ENCODE measurements at places on chromosomes 7 and 10.

GRCh38 chr10:71031026-71031425 lies 142.7 kb upstream of the PCBD1 start:
- no peak for DNase-seq

DNA sequence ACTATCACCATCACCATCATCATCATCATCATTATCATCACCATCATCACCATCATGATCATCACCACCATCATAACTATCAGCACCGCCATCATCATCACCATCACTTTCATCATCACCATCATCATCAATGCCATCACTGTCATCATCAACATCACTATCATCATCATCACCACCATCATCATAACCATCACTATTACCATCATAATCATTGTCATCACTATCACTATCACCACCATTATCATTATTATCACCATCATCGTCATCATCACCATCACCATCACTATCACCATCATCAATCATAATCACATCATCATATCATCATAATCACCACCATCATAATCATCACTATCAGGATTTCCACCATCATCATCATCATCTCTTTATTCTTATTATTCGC lies 20.6 kb downstream of the INSIG1 start:
- DNase-seq: no peak

DNA sequence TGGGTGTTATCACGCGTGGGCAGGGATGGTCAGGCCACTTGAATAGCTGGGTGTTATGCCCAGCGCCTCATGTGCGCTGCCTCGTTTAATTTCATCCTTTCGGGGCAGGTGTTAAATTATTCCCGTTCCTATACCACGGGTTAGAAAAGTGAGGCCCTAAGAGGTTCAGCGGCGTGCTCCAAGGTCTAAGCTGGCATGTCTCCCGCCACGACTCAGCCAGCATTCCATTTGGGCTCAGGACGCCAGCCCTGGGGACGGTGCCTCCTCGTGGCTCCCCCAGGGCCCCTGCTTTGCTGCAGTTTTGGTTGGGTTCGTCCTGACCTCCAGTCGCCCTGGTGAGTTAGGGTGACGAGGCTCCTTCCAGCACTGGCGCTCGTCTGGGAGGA lies 124.5 kb downstream of the TRRAP start:
- no peak for DNase-seq

DNA sequence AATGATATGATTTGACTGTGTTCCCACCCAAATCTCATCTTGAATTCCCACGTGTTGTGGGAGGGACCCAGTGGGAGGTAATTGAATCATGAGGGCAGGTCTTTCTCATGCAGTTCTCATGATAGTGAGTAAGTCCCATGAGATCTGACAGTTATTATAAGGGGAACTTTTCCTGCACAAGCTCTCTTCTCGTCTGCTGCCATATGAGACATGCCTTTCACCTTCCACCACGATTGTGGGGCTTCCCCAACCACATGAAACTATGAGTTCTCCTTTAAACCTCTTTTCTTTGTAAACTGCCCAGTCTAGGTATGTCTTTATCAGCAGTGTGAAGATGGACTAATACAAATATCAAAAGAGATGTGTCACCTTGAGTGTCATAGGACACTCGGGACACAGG lies 502.7 kb upstream of the PODXL start:
- no peak for DNase-seq

DNA sequence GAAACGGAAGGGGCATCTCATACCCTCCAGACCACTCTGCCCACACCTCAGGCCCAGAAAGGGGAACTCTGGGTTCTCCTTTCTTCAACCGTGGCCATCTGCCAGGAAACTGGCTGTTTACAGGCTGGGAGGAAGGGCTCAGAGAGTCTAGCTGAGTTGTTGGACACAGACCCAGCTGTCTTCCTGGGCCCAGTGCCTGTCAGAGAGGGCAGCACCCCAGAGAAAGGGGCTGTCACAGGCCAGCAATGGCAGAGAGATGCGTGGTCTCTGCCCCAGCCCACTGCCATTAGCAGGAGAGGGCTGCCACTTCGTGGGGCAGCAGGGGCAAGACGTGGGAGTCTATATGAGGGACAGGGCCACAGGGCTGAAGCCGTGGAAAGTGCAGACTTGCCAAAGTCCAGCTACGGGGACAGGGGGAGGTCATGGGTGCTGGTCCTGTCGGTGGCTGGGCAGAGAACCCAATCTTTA lies 11.0 kb downstream of the GRID1 start:
- DNase-seq: no peak

- DNase-seq: no peak
These were observed 197.3 kb downstream of the PHF14 start for GRCh38 chr7:11170863-11171568.

DNA sequence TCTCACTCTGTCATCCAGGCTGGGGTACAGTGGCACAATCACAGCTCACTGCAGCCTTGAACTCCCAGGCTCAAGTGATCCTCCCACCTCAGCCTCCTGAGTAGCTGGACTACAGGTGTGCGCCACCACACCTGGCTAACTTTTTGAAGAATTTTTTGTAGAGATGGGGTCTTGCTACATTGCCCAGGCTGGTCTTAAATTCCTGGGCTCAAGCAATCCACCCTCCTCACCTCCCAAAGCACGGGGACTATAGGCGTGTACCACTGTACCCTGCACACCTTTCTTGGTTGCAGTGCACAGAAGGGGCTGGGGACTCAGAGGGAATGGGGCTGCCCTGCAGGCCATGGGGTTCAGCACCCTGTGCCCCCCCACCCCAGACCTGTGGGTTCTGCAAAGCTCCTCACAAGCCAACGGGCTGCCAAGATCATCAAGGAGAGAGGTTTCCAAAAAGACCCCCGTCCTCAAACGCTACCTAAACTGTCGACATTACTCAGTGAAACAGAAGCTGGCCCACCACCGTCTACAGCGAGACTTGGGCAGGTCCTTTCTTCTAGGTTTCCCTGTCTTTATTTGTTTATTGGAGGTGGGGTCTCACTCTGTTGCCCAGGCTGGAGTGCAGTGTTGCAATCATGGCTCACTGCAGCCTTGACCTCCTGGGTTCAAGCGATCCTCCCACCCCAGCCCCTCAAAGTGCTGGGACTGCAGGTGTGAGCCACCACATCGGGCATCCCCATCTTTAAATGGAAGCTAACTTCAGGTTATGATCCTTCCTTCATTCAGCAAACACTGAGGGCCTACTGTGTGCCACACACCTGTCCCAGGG lies 26.6 kb upstream of the ELFN1 start:
- no peak for DNase-seq

DNA sequence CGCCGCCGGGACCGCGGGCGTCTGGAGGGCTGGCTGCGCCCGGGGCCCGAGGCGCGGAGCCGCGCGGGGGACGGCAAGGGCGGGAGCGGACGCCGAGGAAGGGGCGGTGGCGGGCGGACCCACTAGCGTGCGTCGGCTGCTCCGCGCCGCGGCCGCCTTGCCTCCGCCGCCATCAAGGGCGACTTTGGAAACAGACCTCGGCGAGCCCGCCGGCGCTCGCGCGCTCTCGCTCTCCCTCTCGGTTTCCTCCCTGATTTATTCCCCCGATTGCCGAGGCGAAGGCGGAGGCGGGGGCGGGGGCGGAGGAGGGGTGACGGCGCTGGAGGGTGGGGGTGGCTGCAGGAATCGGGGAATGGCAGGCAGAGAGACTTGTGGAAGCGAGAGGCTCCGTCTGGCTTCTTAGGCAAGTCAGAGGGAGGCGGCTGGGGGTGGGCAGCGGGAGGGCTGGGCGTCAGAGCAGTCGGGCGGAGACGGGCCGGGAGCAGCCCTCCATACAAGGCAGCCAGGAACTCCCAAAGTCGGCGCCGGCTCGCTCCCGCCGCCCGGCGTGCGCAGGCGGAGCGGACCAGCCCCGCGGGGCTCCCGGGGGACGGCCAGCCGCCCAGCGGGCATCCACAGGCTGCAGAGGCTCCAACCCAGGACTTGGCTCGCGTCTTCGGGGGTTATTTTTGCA lies at the start of gene CACNA2D1:
TSS of gene CACNA2D1 (minus strand) at position 231 of the 673 bp plus-strand sequence.
- DNase-seq: no peak

DNA sequence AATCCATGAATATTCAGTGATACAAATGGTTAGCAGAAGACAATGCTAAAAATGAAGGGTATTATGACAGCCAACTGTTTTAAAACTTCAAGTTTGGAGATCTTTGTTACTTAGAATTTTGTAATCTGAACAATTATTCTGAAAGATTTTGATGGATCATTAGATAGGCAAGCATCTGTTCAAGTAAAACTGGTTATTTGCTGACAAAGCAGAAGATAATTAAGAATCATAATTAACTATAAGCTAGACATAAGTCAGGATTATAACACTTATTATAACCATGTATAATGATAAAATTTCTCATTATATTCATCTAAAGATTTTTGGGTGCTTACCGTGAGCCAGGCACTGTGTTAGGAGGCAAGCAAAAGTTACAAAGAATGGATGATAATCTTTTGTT lies 1145.1 kb downstream of the CNTNAP2 start:
- no peak for DNase-seq

DNA sequence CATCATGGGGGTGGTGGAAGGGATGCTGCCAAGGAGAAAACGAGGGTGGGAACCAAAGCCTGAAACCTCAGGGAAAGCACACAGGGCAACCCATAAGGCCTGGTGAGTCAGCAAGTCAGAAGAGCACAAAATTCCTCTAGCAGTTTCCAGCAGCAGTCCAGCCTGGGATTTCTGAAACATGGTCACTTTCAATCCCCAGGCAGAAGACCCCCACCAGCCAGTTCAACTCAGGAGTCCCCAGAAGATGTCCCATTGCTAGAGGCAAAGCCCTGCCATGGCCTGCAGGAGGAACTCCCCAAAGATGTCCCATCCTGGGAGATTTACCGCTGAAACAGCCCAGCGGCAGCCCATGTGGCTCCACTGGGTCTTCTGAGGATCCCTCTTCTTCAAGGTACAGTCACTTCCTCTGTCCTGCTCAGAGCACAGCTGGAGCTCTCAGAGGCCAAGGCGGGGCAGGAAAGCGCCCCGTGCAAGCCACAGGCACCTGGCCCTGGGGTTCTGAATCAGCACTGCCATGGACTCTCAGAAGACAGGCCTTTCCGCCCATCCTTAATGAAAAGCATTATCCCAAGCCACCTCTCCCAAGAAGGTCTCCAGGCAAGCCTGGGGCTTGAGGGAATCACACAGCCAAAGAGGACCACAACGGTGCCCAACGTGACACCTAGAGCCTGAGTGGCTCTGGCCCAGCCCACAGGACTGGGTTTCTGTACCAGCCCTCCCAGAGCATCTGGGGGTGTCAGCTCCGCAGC lies 196.9 kb downstream of the GRID1 start:
- DNase-seq: no peak

DNA sequence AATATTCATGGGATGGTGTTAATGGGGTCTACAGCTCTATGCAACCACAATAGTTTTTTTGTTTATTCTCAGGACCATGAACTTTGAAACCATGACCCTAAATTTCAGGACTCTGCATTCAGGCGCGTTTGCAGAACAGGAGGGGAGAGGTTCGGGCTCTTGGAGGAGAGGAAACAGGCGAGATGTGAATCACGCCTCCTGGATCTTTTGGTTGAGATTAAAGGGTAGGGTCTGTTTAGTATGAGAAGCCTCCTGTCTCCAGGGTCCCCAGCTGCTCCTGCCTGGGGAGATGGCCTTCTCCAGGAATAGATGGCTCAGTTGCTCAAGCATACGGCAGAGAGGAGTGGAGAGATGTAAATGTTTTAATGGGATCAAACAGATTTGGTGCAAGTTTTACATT lies 18.2 kb downstream of the TLL2 start:
- no peak for DNase-seq

DNA sequence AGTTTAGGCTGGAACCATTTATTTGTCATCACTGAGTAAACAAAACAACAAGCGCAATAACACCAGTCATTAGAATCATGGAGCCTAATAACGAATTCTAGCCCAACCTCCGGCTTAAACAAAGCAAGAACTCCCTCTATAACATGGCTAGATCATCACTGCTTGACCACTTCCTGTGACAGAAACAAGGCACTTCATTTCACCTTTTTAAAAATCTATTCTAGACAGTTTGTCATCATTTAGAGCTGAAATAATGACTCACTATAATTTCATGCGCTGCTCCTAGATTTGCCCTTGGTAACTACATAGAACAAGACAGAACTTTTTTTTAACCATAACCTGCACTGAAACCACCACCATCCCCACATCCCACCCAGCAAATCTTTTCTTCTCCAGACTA lies 81.3 kb downstream of the OSBPL3 start:
- no peak for DNase-seq

- DNase-seq: no peak
These were observed 201.7 kb upstream of the KLF14 start for GRCh38 chr7:130935564-130936157.

DNA sequence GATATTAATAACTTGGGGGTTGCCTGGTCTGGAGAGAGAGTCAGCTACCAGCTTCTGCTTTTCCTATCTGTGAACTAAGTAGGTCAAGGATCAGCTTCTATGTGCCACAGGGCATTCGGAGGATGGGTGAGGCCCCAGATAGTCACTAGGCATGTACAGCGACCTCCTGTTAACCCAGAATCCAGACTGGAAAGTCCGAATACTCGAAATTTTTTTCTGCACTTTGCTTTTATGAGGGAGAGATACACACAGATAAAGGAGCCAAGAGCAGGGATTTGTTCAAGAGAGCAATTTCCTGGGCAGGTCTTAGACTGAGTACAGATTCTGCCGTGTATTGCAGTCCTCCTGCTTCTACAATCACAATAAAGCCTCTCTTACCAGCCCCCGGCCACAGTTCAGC lies 54.2 kb downstream of the EMX2 start:
- DNase-seq: no peak

- DNase-seq: no peak
These were observed 25.2 kb downstream of the NUP42 start for GRCh38 chr7:23207021-23207420.

DNA sequence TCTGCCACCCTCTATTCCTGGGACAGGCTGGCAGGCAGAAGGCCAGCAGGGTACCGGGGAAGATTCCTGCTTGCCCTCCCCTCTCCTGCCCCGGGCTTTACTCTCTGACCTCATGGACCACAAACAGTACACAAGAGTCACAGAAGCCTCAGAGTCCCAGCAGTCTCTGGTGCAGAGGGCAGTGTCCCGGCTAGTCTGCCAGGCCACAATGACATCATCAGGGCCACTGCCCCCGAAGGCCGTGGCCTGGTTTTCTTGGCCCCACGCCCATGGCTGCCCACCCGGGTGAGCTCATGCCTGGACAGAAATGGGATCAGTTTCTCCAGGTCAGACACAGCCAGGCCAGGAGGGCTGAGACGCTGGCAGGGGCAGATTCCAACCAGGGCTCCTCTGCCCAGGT lies 91.9 kb downstream of the MYL10 start:
- no peak for DNase-seq

- no peak for DNase-seq
These were observed 44.6 kb upstream of the VDAC2 start for GRCh38 chr10:75165684-75166622.

DNA sequence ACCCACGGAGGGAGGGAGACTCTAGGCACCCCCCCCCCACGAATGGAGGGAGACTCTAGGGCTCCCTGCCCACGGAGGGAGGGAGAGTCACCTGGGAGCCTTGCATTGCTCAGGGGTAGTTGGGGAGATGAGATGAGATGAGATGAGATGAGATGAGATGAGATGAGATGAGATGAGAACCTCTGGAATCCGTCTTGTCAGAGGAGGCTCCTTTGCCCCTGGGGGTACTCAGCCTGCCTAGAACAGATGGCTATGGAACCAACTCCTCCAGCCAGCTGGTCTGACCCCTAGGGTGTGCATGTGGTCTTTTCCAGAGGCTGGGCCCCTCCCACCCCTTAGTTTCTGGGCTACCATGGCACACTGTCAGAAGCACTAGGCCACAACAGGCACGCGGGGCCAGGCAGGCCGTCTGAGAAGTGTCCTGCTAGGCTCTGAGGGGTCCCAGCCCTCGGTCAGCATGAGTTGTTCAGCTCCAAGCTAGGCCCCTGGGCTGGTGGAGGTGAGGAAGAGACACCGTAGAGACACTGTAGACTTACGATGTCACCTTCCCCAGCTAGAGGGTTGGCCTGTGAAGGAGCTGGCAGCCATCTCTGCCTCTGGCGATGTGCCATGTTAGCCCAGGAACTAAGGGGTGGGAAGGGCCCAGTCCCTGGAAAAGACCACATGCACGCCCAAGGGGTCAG lies 8.8 kb downstream of the TSPAN15 start:
- no peak for DNase-seq

All from stimulated activated CD4-positive, alpha-beta T cell treated with anti-CD3 and anti-CD28 coated beads, Interleukin-1b, Interleukin-23, amount 100 ng/mL, for 1 hour (primary cell).